ENCODE measurements at places on chromosomes 1 and 21.

DNA sequence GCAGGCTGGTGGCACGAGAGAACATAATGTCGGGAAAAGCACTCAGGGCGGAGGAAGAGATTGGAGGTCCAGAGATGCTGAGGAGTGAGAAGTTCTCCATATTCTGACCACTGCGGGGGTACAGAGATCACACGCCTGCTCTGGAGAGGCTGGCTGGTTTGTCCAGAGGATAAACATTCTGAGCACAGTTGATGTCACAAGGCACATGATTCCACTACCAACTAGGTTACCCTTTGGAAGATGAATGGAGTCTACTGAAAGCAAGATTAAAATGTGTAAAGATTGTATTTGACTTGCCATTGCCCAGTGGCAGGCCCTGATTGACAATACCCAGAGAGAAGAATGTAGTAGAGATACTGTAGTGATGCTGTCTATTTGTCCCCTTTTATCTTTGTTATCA lies at the start of gene SPATA46:
SPATA46 (minus strand) TSS at position 164 of the 400 bp plus-strand sequence; CDS start at position 100, 64 bp downstream.
- DNase-seq = no peak

DNA sequence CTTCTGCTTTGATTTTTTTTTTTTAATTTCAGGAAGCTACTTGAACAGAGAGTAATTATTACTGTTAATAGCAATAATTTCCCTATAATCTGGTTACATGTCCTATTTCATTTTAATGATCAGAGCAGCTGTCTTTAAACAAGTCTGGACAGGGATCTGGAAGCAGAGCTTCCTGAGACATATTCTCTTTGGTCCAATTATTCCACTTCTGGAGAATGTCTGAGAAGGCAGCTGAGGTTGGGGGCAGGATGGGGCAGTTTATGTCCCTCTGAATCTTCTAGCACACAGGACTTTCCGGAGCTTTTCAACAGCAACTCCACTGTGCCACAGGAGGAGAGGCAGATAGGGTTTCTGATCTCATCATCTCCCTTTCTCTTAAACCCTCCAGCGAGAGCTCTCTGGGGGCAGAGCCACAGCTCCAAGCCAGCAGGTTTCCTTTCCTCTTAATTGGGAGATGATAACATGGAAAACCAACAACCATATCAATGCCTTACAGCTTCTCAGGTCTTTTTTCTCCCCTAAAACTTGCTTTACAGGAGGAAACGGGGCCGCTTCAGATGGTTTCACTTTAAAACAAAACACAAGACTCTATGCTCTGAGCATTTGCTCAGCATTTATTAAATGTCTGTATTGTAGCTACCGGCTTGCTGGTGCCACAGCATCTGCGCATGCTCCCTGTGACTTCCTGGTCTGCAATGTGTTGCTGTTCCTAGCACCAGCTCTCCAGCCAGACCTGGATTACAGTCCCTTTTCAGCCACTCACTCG lies 425.7 kb upstream of the USP24 start:
- peak; percentile 24 for DNase-seq

- no peak for DNase-seq
Measured at GRCh38 chr1:230149751-230150584, 82.9 kb downstream of the GALNT2 start.

- DNase-seq = no peak
Measured at GRCh38 chr1:82464362-82465001, 663.7 kb downstream of the ADGRL2 start.
